ENCODE measurements at places on chromosomes 3 and 15. TPM values are rescaled to one million over a fixed set of nuclear protein-coding genes. Genes with fewer than 3 reads are reported as not detected.

The SLC41A3 gene
- 34.1 TPM for total RNA-seq

The SENP8 gene
- 2.0 TPM for total RNA-seq

The ARIH2 gene
- 68.5 TPM for total RNA-seq

The CHCHD4 gene
- 17.5 TPM for total RNA-seq

The LRRC31 gene
- not detected for total RNA-seq

The RRP9 gene
- 48.5 TPM for total RNA-seq

The SAMD7 gene
- total RNA-seq = not detected

The CLRN1 gene
- not detected for total RNA-seq

The UBXN7 gene
- 13.6 TPM for total RNA-seq

The EBLN2 gene
- 2.9 TPM for total RNA-seq

Data from epithelial cell of umbilical artery (primary cell).